Naive thymus-derived CD4-positive, alpha-beta T cell (primary cell): ENCODE measurements at places on chromosomes 12 and 14. TPM values are rescaled to one million over a fixed set of nuclear protein-coding genes. Genes with fewer than 3 reads are reported as not detected.
A peak's percentile ranks its signal among the peaks of the same experiment; 100 is the strongest.

DNA sequence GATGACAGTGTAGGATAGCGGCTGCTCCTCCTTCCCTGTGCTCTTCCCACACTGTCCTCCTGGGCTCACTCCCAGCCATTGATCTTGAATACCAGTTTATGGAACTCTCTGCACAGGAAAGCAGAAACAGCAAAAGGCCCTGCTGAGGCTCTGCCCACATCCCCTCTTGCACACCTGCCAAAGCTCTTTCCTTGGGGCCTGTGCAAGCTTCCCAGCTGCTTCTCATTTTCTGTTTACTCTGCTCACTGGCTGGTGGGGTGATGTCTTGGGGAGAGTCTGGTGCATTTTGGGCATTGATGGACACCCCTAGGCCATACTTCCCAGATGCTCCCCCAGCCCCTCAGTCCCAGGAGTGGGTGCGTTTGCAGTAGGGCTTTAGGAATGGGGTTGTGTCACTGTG lies 361.8 kb downstream of the TMEM121 start:
- DNase-seq, result no peak

- DNase-seq, result peak; percentile 8
Observed at GRCh38 chr12:52903855-52904508, 894 bp downstream of the KRT8 start.

- no peak for DNase-seq
Observed at GRCh38 chr12:109610523-109610922, 36.9 kb downstream of the MVK start.

DNA sequence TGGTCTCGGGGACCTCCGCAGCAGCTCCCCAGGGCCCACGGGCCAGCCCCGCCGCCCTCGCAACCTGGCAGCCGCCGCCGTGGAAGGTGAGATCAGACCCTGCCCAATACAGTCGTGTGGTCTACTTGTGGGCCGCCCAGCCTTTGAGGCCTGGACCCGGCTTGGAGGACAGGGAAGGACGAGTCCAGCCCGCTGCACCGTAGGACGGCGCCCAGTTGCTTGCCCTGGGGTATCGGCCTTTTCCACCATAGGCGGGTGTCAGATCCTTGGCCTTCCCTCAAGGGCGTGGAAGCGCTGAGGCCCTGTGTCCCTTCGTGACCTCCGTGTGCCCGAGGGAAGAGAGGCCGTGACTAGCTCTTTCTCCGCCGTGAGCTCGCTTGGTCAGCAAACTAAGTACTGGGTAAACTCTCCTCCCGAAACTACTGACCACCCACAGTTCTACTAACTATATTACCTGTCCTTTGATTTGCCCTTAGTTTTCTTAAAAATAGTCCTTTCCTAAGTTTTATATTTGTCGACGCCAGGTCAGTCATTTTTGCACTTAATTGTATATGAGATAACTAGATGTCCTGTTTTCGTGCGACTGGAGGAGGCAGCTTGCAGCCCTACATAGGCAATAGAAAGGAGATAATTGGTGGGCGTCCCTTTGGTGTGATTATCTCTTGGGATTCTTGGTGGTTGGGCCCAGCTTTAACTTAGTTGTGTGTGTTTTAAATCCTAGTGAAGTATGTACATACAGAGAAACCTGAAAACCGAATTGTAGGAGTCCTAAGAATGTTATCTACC lies 757 bp downstream of the SLC25A3 start:
- no peak for DNase-seq

DNA sequence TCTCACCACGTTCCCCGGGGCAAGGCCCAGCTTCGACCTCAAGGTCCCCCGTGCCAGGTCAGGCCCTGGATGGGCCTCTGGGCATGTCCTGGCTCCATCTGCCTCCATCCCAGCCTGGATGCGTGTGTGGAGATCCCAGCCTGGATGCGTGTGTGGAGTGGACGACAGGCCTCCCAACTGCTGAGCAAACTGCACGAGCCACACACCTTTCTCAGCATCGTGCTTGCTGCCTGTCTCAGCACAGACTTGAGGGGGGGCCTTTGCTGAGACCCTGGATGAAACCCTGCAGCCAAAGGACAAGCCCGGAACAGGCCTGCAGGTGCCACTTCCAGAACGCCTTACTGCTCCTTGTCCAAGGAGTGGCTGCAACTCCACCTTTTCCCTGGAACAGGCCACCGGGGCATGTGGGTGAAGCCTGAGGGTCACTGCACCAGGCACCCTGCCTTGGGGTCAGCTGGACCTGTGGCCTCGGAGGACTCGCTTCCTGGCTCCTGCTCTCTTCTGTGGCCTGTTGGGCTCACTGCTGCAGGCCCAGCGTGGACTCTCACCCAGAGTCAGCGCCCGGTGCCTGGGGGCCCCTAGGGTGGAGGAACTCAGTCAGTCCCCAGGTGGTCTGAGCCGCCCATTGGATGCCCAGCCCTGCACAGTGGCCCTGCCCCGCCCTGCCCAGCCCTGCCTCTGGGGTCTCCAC lies 176.0 kb downstream of the KIF26A start:
- DNase-seq, result no peak

Gene MIP
- not detected for total RNA-seq

DNA sequence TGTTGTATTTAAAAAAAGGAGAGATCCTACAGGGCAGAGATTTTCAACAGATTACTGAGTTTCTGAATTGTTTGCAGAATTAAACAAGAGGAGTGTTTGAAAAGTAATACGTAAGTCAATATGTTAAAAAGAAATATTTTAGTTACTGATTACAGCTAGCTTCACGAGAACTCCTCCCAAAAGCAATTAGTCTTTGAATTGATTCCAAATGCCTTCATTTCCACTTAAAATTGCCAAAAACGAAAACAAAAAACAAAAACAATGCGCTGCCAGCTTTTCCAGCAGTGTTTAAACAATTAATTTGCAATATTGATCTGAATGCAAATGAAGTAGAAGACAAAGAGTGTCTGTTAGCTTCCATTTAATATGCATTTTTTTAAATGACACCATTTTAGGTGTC lies 310.0 kb downstream of the IPO8 start:
- no peak for DNase-seq

DNA sequence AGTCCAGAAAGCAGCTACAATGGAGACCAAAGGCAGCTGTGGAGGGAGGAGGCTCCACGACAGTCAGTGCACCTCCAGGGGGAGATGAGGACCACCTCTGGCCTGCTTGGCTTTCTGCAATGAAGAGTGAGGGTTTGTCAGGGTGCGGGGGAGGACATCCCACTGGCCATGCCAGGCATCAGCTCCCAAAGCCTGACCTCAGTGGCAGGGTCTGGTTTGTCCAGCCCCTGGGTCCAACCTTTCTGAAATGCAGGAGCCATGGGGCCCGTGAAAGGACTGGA lies 35.2 kb downstream of the SLC6A12 start:
- no peak for DNase-seq

Gene PPP1R36
- total RNA-seq, result 0.31 TPM in 1 of 2 replicates, not detected in the other

DNA sequence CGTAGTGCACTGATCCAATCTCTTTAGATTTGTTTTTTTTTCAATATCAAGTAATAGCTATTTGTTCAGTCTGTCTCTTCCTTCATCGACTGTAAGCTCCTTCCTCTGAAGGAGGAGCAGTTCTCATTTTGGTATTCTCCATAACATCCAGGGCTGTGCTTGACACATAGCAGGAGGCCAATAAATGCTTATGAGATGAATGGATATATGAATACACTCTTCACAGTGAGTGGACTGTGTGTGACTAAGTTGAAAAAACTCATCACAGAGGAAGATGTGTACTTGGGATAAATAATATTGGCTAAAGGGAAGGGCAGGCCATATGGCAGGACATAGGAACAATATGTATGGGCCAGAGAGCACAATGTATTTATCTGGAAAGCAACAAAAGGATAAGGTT lies 205.3 kb upstream of the PRICKLE1 start:
- DNase-seq, result no peak

DNA sequence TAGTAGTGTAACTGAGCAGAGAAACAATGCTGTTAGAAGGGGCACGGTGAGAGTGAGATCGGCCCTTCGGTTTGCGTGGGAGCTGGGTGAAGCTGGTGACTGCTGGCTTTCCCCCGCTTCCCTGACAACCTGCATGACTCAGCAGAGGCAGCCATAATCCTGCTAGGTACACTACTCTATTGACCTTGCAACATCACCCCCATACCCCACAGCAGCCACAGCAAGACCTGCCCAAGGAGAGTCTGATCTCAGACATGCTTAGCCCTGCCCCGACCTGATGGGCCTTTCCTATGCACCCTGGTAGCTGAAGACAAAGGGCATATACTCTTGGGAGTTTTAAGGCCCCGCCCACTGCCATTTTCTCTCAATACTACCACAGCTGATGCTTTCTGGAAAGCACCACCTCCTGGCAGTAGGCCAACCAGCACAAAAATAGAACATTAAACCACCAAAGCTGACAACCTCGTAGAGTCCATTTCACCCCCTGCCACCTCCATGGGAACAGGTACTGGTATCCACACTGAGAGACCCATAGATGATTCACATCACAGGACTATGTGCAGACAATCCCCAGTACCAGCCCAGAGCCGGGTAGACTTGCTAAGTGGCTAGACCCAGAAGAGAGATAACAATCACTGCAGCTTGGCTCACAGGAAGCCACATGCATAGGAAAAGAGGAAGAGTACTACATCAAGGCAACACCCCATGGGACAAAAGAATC lies 75.9 kb upstream of the RGS6 start:
- DNase-seq, result peak; percentile 22

GRCh38 chr14:35333264-35333730 lies 41.1 kb downstream of the PSMA6 start:
- no peak for DNase-seq

DNA sequence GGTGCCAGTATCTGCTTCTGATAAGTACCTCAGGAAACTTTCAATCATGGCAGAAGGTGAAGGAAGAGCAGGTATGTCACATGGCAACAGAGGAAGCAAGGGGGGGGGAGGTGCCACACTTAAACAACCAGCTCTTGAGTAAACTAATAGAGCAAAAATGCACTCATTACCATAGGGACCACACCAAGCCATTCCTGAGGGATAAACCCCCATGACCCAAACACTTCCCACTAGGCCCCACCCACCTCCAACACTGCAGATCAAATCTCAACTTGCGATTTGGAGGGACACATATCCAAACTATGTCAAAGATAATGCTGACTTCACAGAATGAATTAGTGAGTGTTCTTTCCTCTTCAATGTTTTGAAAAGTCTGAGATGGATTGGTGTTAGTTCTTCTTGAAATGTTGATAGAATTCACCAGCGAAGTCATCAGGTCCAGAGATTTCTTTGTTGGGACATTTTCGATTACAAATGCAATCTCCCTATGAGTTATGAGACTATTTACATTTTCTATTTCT lies 16.6 kb downstream of the TFCP2 start:
- DNase-seq, result no peak

DNA sequence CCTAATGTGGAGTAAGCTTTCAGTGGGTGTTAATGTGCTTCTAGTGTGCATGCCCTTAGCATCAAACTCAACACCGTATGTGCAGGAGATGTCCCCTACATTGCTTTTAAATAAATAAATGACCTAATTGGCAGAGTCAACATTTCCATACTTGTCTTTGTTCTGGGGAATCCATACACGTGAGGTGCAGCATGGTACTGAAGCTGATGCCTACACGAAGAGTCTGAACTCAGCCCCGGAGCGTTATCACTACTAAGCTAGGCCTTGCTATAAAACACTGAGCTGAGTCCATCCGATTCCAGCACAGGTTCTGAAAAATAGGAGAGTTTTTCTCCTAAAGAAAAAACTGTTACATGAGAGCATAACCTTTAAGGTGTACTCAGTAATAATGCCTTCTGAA lies 125.0 kb upstream of the DYRK2 start:
- no peak for DNase-seq

DNA sequence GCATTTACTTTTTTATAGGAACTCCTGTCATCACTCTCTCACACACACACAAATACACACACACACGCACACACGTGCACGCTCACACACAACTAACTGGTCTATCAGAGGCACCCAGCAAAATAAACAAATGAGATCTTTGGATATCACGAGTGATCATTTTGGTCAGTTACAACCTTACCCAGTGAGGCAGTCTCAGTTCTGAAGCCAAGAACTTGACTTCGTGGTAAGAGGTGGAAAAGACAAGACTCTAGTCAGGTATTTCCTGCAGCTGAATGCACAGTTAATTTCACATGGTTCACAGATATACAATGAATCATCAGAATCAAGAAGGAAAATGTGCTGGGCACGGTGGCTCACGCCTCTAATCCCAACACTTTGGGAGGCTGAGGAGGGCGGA lies 39.4 kb downstream of the ATF7 start:
- no peak for DNase-seq

- no peak for DNase-seq
Observed at GRCh38 chr12:68043435-68043834, 54.2 kb downstream of the IFNG-AS1 start.

Gene NDUFA9
- total RNA-seq, result 58.2 TPM

Gene RNF212B
- total RNA-seq, result not detected in 2 replicates
